ENCODE measurements at places on chromosomes 5 and 9. TPM values are rescaled to one million over a fixed set of nuclear protein-coding genes. Genes with fewer than 3 reads are reported as not detected.

DNA sequence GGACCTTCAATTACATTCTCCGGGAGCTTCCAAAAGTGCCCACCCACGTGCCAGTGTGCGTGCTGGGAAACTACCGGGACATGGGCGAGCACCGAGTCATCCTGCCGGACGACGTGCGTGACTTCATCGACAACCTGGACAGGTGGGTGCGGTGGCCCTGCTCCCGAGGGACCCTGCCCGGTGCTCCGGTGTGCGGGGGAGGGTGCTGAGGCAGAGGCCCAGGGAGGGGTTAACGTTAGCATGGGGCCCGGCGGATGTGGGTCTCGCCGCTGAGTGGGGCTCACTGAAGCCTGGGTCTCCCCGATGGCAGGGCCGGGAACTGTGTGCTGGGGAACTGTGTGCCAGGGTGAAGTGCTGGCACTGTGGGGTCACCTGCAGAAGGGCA, 10.6 kb upstream of the AJM1 start:
- H3K4me1 ChIP-seq: no peaks in the 10 kb centered on the region
- no peak overlapping the region for H3K27ac ChIP-seq
- no peak overlapping the region for H3K4me3 ChIP-seq
- no peaks in the 10 kb centered on the region for H3K27me3 ChIP-seq

DNA sequence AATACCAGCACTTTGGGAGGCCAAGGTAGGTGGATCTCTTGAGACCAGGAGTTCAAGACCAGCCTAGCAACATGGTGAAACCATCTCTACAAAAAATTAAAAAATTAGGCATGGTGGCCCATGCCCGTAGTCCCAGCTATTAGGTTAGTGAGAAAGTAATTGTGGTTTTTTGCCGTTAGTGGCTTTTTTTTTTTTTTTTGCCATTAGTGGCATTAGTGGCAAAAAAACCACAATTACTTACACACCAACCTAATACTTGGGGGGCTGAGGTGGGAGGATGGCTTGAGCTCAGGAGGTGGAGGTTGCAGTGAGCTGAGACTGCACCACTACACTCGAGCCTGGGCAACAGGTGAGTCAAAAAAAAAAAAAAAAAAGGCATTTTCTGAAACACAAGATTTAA, 27.8 kb downstream of the MLANA start:
- no peak overlapping the region for H3K4me3 ChIP-seq
- no peaks in the 10 kb centered on the region for H3K27me3 ChIP-seq
- H3K36me3 ChIP-seq: peaks cover 12% of the 10 kb centered on the region
- H3K27ac ChIP-seq: no peak overlapping the region
- no peak for DNase-seq
- no peaks in the 10 kb centered on the region for H3K4me1 ChIP-seq

The IRGM gene
- total RNA-seq: 0.67 TPM

The SLC6A19 gene
- not detected for total RNA-seq

GRCh38 chr5:138096997-138097828, 13.4 kb downstream of the WNT8A start:
- no peak overlapping the region for H3K27ac ChIP-seq
- no peak for DNase-seq
- no peaks in the 10 kb centered on the region for H3K4me1 ChIP-seq
- H3K36me3 ChIP-seq: no peaks in the 10 kb centered on the region
- no peaks in the 10 kb centered on the region for H3K27me3 ChIP-seq

DNA sequence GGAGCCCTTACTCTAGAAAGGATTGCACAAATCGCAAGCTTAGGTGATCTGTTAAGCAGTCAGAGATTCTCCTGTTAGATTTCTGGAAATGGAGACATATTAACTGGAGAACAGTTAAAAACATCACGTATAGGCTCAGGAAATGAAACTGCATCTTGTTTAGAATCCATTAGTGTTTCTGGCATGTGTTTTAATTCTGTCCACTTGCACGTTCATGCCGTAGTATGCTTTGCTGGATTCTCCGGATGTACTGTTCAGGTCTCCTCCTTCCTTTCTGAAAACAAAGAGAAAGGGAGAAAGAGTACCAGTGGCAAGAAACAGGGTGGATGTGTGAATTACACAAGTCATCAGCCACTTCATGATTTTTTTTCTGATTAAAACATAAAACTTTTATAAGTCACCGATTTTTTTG, 2.5 kb upstream of the RGMB start:
- H3K4me1 ChIP-seq: peaks cover 13% of the 10 kb centered on the region
- H3K4me3 ChIP-seq: peak overlapping the region; percentile 57
- H3K36me3 ChIP-seq: no peaks in the 10 kb centered on the region
- no peak for DNase-seq
- peak overlapping the region; percentile 66 for H3K27ac ChIP-seq
- no peaks in the 10 kb centered on the region for H3K27me3 ChIP-seq

DNA sequence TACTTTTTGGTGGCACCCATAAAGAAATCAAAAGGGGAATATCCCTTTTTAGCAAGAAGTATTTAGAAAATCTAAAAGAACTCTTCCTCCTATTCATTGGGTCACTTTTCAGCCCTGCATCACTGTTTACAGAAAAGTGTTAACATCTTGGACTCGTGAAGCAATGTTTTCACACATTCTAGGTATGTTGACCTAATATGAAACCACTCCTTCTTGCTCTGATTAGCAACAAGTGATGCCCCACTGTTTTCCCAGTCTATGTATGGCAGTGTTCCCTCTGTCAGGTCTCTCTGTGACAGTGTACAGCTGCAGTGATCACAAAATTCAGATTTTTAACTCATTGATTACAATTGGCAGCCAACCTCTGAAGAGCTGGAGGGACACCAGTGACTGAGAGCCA, 148.2 kb upstream of the SLC12A2 start:
- no peaks in the 10 kb centered on the region for H3K27me3 ChIP-seq
- no peaks in the 10 kb centered on the region for H3K36me3 ChIP-seq
- no peak overlapping the region for H3K4me3 ChIP-seq
- peaks cover 7% of the 10 kb centered on the region for H3K4me1 ChIP-seq

DNA sequence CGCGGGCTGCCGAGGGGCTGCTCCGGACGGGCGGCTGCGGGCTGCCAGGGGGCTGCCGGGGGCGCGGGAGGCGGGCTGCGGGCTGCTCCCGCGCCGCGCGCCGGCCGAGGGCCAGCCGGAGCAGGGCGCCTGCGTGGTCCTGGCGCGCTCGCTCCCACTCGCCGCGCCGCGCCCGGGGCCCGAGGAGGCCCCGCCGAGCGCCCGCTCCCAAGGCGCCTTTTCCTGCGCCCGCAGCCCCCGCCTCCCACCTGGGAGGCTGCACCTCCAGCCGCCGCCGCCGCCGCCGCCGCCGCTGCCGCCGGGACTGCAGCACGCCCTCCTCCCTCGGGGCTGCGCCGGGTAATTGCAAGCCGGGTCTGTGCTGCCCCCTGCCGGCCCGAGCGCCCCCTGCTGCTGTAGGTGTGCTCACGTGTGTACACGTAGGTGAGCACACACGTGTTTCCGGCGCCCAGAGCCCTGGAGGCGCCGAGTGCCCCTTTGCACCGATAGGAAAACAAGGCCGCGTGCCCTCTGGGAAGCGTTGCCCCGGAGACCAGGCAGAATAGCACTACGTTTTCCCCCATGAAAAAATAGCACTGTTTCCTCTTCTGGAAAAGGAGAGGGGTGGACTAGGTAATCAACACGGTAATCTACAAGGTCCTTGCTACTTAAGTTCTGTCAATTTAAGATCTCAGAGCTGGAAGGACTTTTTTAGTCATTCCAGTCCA, at the start of gene EPB41L4B:
TSS of gene EPB41L4B (minus strand) at position 318 of the 707 bp plus-strand sequence. CDS start 613 bp downstream, outside the sequence.
- peaks cover 27% of the 10 kb centered on the region for H3K4me1 ChIP-seq
- DNase-seq: peak; percentile 96
- H3K27ac ChIP-seq: peak within 1 kb of the TSS; percentile 97

The TRAF1 gene
- 7.8 TPM for total RNA-seq

The FCN1 gene
- total RNA-seq: 0.10 TPM

DNA sequence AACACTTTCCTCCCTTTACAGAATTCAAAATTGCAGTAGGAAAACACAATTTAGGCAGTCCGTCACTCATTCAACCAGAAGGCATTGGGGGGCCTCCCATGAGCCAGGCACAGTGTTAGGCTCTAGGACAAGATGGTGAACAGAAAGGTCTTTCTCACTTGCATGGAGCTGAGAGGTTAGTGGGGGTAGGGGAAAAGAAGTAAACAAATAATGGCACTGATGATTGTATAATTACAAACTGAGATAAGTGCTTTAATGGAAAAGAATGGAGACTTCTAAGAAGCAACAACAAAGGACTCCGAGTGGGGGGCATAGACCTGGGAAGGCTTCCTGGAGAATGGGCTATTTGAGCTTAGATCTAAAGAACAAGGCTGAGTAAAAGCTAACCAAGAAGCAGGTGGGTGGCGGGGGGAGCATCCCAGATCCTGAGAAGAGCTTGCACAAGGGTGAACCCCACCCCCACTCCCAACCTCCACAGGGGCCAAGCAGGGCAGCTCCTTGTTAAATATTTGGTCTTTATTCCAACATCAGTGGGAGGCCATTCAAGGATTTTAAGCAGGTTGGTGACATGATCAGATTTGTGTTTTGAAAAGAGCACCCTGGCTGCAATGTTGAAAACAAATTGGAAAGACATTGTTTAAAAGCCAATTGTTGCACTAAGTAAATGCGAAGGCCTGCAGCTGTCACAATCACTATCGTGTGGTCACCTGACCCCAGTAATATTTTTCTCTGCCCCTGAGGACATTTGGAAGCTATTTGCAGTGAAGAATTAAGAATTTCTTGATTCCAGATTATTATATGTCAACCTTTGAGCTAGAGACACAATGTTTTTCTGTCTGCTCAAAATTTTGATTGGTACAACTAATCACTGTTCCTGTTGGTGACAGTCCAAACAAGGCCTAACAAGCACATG, 73.9 kb upstream of the EFNA5 start:
- no peaks in the 10 kb centered on the region for H3K27me3 ChIP-seq
- no peaks in the 10 kb centered on the region for H3K4me1 ChIP-seq
- no peak for DNase-seq
- no peak overlapping the region for H3K27ac ChIP-seq
- no peak overlapping the region for H3K4me3 ChIP-seq

The TMC1 gene
- total RNA-seq: not detected

The ADAMTS2 gene
- total RNA-seq: 16.2 TPM

GRCh38 chr5:86118542-86118941, 499.2 kb upstream of the COX7C start:
- no peaks in the 10 kb centered on the region for H3K36me3 ChIP-seq
- no peak overlapping the region for H3K4me3 ChIP-seq
- no peak for DNase-seq
- no peaks in the 10 kb centered on the region for H3K27me3 ChIP-seq
